NCI-H2171 (cell line): ENCODE measurements at places on chromosomes 1 and 21.

DNA sequence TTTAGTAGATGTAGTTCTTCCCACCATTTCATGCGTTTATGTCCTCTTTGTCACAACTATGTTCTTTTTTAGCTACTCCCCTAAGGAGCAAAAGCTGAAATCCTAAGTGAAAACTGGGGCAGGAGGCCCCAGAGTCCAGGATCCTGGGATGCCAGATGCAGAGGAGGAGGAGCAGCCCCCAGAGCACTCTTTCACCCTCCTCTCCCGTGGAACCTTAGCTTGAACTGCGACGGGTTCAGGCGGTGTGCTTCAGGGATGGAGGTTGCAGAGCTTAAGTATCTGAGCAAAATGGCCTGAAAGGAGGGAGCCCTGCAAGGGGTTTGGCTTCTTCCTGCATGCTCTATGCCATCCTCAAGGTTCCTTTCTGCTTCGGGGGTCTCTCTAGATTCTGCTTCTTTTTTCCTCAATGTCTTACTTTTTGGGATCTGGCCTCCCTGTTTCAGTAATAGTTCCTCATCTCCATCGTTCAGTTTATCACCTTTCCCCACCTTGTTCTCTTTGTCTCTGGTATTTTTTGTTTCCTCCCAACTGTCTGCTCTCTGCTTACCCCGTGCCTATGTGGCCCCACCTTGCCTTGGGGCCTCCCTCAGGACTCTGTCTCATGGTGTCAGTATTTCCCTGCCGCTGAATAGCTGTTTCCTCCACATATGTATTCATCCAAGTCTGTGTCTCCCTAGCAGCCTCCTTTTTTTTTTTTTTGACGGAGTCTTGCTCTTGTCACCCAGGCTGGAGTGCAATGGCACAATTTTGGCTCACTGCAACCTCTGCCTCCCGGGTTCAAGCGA, 2.7 kb upstream of the NHLH1 start:
- peak; percentile 23 for DNase-seq

GRCh38 chr1:43398227-43398626, 8.5 kb downstream of the SZT2 start:
- DNase-seq, result no peak

DNA sequence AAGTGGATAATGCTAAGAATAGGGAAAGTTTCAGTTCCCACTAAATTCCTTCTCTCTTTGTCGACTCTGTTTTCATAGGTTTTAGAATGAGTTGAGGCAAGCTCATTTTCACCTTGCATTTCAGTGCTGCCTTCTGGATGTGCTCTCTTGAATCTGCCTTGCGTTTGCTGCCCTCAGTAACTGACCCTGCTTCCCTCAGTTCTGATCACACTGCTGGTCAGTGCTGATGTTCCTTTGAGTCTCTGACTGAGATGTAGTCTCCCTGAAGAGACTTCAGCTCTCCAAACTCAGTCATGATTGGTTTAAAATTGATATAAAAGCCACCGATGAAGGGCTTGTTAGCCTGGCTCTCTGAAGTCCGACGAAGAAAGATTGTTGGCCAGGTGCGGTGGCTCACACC, 25.2 kb upstream of the HMGN1 start:
- no peak for DNase-seq

- no peak for DNase-seq
These were observed 78.9 kb upstream of the SLC45A1 start for GRCh38 chr1:8239039-8239305.

DNA sequence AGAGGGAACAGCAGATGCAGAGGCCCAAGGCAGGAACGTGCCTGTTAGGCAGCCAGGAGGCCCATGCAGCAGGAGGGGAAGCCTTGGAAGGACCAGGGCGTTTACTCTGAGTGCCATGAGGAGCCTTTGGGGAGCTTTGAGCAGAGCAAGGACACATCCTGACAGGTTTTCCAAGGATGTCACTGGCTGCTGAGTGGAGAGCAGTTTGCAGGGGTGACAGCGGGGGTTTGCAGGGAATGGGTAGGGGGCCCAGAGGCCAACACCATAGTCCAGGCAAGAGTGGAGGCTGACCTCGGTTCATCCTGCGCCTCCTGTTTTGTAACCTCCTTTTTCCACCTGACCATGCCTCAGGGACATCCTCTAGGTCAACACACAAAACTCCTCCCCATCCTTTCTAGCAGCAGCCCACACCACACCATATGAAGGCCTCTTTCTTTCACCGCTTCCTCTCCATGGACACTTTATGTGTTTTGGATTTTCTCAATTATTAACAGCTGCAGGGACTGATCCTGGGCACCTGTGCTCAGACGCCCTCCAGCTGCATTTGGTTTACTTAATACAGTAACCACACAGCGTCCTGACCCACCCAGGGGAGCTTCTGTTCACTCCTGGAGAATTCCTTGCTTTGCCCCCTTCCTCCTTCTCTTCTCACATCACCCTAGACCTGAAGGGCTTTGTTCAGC, 528.5 kb downstream of the MATN1 start:
- no peak for DNase-seq

DNA sequence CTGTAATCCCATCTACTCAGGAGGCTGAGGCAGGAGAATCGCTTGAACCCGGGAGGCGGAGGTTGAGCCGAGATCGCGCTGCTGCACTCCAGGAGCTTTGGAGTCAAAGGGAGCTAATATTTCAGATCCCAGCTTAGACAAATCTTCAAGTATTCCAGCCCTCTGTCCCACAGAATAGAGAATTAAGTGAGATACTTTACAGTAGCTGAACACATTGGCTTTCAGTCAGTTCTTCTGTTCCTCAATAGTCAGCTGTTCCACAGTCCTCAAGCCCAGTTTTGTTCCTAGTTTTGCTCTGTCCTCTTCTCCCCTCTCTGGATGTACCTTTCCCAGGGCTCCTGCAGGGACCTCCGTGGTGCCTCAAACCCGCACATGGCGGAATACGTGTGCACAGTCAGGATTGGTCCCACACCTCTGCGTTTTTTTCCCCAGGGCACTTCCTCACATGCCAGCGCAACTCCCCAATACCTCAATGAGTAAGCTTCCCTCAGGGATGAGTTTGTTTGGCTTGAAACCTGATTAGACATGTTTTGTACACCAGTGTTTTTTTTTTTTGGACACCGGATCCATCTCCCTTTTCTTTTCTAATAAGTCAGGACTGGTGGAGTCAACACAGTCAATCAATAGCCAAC, 1.2 kb downstream of the MFN2 start:
- DNase-seq, result no peak
